ENCODE measurements at places on chromosomes 12 and 14.

- DNase-seq, result no peak
These were observed 411.6 kb downstream of the CCER1 start for GRCh38 chr12:90543374-90543773.

- DNase-seq, result no peak
These were observed 16.4 kb downstream of the MANSC1 start for GRCh38 chr12:12333407-12334366.

- peak; percentile 47 for DNase-seq
These were observed 148.2 kb upstream of the CLEC14A start for GRCh38 chr14:38404100-38404541.

DNA sequence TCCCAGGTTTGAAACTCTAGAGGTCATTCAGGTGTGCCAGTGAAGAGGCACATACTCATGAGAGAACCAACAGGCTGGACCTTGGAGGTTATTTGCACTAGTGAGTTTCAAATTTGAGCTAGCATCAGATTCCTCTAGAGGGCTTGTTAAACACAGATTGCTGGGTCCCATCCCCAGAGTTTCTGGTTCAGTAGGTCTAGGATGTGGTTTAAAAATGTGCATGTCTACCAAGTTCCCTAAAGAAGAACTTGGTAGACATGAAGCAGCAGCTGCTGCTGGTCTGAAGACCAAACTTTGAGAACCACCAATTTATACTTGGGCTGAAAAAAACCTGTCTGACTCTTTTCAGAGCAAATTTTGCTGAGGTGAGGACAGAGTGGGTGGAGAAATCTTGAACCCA is 61.7 kb downstream of the SUSD6 start:
- no peak for DNase-seq

DNA sequence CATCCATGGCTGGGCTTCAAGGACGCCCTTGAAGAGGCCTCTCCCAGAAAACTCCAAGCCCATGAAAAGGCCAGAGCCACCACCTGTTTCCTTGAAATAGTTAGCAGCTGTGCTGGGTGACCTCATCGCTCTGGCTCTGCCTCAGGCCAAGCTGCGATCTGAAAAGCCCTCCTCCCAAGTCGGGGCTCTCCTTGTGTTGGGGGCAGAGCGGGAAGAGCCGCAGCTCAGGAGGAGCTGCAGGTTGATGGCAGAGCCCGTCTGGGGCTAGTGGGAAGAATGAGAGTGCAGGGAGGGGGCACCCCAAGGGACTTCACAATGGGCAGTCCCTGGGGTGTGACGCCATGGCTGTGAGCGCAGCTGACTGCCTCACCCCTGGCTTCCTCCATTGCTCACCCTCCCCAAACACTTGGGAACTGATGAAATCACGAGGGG is 50.0 kb upstream of the STON2 start:
- DNase-seq, result no peak

GRCh38 chr12:57809425-57809824 is 9.1 kb downstream of the AVIL start:
- no peak for DNase-seq

- DNase-seq, result peak; percentile 23
These were observed 452.7 kb upstream of the PDE3A start for GRCh38 chr12:19915392-19916195.

DNA sequence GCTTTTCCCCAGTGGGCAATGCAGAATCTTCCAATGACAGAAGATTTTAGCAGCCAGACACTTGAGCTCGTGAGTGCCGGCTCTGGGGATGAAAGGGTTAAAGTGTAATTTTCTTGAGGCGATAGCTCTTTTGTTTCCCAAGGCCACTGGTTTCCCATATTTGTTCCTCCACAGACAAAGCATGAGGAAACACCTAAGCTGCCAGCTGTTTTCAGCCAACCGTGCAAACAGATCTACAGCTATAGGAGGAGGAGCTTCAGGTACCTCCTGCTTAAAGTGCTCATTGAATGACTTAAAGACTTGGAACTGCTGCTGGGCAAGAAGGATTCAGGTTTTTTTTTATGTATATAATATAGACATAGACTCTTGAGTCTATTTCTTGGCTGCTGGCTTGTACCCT is 1311.5 kb downstream of the TMEM121 start:
- no peak for DNase-seq

DNA sequence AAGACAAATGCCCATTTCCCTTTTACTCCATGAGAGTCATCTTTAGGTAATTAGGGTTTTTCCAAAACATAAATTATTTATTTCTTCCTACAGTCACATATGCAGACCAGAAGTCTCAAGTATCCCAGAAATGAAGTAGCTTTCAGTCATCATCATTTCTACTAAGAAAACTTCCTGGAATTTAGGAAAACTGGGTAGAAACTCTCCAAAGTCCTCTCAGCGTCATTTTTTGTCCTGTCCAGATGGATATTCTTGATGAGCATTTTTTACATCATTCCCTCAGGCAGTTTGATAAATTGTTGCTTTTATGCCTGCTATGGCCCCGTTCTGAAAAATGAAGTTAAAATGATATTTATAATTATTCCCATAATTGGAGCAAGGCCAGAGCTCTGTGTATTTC is 93.9 kb upstream of the DCN start:
- DNase-seq, result no peak

- no peak for DNase-seq
These were observed 5.6 kb downstream of the ATP5MC2 start for GRCh38 chr12:53670308-53670707.

GRCh38 chr12:56146492-56147460 is 5.6 kb upstream of the MYL6B start:
- DNase-seq, result no peak

- DNase-seq, result no peak
These were observed 228.0 kb downstream of the MON2 start for GRCh38 chr12:62694632-62695031.

DNA sequence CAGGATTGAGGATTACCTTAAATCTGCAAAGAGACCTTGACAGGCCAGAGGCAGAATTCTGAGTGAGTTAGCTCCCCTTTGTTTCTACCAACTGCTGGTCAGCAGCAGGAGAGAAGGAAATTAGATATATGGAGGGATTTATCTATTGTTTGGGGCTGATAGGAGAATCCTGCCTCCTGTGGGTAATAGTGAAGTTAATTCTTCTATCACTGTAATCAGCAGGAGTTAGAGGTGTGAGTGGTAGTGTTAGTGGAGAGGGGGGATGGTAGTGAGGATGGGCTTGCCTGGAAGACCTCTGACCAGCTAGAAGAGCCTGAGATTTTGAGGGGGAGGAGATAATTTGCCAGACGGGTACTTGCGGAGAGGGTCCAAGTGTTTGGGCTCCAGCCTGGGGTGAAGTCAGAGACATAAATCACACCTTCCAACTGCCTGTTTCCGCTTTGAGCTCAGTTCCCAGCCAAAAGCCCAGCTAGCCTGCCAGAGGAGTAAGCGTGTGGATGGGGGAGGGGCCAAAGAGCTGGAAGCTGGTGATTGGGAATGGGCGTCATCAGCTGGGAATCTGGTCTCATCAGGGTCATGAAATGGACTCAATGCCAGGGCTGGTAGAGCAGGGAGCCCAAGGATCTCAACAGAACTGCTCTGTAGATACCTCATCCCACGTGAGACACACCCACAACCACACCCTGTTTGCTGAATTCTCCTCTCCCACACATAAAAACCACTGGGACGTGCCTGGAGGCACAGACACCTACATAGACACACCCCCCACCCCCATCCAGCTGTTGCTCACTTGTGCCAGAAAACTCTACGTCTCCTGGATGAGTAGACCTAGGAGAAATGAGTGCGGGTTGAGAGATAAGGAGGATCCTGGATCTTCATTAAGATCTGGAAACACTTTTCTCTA is 13.1 kb upstream of the ITGA5 start:
- no peak for DNase-seq

DNA sequence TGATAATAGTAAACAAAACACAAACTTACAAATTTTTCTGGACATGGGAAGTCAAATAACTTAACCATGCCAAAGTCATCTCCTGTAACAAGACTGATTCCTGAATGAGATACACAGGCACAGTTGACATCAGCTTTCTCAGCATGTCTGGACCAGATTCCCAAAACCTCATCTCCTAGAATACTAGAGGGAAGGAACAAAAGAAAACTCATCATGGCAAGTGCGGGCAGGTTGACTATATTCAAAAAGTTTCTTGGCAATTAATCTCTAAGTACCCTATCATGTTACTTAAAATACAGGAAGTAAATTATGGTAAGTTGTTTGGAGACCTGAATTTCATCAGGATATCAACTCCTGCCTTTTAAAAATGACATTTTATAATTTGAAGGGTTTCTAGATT is 53.9 kb downstream of the ZC3H14 start:
- DNase-seq, result no peak

DNA sequence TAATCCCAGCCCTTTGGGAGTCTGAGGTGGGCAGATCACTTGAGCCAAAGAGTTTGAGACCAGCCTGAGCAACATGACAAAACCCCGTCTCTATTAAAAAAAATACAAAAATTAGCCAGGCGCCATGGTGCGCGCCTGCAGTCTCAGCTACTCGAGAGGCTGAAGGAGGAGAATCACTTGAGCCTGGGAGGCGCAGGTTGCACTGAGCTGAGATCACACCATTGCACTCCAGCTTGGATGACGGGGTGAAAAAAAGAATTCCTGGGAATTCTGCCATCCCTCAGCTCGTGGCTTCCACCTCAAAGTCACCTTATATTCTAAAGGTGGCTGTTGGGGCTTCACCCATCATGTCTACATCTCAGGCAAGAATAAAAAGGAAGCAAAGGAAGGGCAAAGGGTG is 12.9 kb downstream of the BCL2L14 start:
- DNase-seq, result no peak

GRCh38 chr12:17104801-17105200 is 498.8 kb upstream of the LMO3 start:
- no peak for DNase-seq

- DNase-seq, result no peak
These were observed 22.8 kb downstream of the HEBP1 start for GRCh38 chr12:12977231-12977630.

- DNase-seq, result no peak
These were observed 2.3 kb upstream of the ITGA5 start for GRCh38 chr12:54421175-54421878.

GRCh38 chr12:115611477-115611876 is 666.0 kb downstream of the MED13L start:
- DNase-seq, result no peak

DNA sequence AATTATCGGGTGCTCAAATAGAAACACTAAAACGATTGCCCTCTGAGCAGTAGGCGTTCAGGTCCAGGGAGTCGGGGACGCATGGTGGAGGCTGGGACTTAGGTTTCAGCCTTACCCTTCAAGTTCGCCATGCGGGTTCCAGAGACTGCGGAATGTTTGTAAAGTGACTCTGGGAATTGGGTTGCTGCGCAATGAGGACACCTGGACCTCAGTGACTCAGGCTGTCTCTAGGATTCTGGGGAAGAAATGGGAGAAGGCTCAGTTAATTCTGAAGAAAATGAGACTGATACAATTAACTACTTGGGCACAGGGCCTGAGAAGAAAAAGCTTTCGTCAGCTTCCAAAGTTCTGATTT is 1.1 kb downstream of the LGALS3 start:
- DNase-seq, result peak; percentile 43

GRCh38 chr12:104513681-104514080 is 56.9 kb downstream of the CHST11 start:
- no peak for DNase-seq

DNA sequence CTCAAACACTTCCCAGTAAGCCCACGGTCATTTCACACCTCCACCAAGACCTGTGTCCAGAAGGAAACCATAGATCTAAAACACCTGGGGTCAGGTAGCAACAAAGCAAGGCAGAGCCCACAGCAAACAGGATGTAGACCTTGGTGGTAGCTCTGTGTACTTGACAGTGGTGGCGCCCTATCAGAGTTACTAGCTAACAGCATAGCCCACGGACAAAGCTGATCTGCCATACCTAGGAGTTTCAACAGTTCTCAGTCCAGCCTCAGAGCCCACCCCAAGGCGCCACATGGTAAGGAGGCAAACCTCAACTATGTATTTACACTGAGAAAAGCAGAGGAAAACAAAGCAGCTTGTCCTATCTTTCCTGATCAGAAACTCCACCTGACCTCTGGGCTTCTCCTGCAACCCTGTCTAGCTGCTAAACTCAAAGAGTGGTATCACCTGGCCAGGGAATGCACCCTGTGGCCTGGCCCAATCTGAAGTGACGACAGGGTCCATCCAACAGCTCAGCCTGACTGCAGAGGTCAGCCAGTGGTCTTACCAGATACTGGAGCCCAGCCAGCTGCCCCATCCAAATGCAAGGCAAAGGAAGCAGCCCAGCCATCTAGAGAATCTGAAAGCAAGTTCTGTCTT is 46.3 kb downstream of the STON2 start:
- DNase-seq, result no peak

DNA sequence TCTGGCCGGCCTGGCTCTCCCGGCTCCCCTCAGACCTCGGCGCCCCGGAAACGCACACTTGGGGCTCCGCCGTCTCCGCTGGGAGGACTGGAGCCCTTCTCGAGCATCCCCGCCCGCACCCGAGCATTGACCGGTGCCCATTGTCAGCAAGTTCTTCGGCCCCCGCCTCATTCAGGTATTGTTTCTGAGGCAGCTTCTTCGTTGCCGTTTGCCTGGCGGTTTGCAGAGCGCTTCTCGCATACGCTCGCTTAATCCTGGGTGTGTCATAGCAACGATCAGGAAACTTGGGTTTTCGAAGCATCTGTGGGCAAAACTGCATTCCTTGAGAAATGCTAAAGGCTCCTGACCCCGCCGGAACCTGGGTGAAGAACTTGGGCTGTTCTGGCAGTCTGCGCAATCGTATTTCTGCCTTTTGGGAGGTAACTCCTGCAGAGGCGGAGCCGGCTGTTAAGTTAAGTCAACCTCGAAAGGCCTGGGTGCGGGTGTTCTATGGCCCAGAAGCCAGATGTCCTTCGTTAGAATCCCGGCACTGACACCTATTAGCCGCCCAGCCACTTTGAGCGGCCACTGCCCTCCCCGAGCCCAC is 518 bp downstream of the GSKIP start:
- no peak for DNase-seq

GRCh38 chr14:37599507-37600368 is 4.3 kb downstream of the TTC6 start:
- no peak for DNase-seq

GRCh38 chr14:70885343-70886022 is 21.8 kb upstream of the PCNX1 start:
- no peak for DNase-seq

GRCh38 chr12:112116232-112117060 is 7.9 kb upstream of the NAA25 start:
- no peak for DNase-seq

GRCh38 chr12:74889563-74890236 is 319.9 kb downstream of the KCNC2 start:
- DNase-seq, result peak; percentile 59

- DNase-seq, result no peak
These were observed 22.5 kb upstream of the NKX2-8 start for GRCh38 chr14:36604757-36605505.

- DNase-seq, result no peak
These were observed 38.3 kb downstream of the MYO1H start for GRCh38 chr12:109386059-109386433.

- DNase-seq, result no peak
These were observed 75.0 kb downstream of the PRMT8 start for GRCh38 chr12:3565985-3566384.

GRCh38 chr12:40336573-40337199 is 111.9 kb downstream of the LRRK2 start:
- DNase-seq, result no peak
